ENCODE measurements at places on chromosomes 2 and 18.

DNA sequence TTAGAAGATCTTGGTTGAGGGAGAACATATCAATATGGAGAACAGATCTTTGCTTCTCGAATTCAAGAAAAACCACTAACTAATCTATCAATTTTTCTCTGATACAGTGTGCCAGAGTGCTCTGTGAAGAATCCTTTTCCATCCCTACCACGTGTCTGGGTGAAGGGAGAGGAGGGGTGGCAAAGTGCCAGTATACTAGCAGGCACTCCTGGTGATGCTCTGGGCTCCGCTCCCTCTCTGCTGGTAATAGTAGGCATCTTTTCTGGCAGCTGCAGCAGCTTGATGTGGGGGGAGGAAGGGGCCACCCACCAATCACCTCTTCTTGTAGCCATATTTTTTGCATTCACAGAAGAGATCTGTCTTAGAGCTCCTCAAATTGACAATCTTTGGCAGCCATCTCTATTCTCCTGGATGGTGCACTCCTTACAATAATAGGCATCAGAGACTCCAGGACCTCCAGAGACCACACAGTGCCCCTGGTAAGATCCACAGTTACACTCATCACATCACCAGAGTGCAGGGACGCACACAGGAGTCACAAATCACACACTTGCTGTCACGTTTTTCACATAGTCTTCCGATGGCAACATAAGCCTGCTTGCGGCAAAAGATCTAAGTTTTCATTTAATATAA is 15.7 kb downstream of the STK39 start:
- DNase-seq: no peak

DNA sequence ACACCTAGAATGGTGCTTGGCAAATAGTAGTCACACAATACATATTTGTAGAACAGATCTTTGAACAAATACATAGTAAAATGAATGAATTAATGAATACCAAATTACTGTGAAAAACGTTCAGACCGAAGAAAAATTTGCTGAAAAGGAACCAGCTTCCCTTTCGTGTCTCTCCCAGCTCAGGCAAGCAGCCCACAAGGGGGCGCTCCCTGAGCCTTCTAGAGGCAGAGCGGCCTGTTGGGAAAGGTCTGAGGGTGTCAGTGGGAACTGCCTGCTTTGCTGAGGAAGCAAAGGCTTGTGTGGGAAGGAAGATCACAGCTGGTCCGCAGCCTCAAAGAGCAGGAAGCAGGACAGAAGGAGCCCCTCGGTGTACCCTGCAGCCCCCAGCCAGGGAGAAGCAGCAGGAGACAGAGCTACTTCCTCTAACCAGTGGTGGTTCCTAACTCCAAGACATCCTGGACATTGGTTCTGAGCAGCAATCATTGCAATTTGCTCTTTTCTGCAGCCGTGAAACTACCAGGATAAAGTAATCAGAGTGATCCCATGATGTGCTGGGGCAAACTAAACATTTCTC is 231.1 kb downstream of the ANKRD30B start:
- DNase-seq: no peak

DNA sequence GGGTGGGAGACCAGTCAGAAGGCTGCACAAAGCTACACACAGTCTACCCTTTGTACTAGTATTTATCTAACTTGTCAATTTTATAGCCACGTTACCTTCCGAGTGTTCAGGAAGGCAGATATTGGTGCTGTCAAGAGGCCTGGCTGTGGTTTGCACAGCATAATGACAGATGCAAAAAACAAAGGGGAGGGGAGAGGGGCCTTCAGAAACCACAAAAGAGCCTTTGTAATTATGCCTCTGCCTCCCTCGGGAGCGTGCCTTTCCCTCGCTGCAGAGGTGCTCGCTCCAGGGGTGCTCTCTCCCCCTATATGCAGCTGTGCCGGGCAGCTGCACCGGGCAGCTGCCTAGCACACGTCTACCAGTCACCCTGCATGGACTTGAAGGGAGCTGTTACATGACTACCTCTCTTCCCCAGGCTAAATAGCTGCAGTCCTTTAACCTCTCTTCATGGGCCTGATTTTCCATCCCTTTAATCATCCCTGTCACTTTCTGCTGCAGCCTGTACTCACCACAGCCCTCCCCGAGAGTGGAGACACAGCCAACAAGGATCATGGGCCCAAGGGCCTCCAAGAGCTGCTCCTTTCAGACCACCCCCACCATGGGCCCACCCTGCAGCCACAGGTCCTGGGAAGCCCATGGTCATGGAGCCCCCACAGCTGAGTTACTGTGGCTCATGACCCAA is 168.4 kb upstream of the PKDCC start:
- DNase-seq: no peak

GRCh38 chr18:54958704-54959625 is at the start of gene CCDC68:
TSS of gene CCDC68 (minus strand) at chr18:54959461. CDS start at chr18:54942791, 16,670 bp downstream.
- no peak for DNase-seq

DNA sequence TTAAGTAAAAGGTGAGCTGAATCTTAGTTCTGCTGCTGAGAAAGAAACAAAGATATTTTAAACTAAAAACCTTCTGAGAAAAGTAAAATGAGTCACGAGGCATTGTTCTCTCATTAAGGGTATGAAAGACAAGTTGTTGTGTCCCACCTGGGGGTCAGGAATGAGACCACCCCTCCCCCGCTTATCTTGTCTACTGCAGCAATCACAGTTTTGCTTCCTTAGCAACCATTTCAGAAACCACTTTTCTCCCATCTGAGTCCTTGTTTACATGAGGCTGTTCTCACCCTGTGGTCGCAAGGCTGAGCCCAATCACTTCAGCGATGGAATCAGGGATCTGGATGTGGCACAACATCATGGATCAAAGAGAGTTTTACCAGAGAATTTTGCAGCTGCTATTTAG is 377.6 kb upstream of the NETO1 start:
- DNase-seq: no peak

DNA sequence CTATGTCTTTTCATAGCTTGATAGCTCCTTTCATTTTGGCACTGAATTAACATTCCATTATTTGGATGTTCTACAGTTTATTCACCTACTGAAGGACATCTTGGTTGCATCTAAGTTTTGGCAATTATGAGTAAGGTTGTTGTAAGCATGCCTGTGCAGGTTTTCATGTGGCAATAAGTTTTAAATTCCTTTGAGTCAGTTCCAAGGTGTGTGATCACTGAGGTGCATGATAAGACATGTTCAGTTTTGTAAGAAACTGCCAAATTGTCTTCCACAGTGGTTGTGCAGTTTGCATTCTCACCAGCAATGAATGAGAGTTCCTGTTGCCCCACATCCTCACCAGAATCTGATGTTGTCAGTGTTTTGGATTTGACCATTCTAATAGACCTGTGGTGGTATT is 24.2 kb downstream of the XDH start:
- DNase-seq: no peak

GRCh38 chr2:152376968-152377367 is 42.0 kb downstream of the FMNL2 start:
- no peak for DNase-seq

DNA sequence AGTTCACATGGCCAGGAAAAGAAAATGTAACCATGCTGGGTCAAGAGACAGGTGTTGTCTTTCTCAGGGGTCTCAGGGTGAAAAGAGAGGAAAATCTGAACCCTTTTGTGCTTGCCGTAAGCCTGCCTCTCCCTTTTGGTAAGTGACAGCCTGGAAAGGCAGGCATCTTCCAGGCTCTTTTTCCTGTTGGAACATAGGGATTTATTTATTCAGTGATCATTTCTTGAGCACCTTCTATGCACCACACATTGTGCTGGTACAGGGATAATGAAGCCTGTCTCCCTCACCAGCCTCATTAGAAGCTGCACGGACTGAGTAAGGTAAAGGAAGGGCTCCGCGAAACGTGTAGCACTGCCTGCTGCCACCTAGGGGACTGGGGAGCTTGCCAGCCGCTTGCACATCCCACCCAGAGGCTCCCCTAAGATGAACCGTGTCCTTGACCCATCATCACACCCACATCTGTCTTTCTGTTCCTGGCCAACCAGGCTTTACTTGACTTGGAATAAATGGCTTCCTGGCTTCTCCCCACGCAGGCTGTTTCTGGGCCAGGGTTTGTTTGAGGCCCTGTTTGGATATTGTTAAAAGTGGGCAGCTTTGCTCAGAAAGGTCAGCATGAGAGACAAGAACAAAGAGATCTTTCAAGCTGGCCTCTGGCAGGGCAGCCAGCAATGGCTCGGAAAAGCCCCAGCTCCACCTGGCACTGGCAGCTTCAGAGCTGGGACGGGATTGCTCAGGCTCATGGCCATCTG is 73.3 kb upstream of the MCFD2 start:
- no peak for DNase-seq
